ENCODE measurements at places on chromosomes 7 and 10.
A peak's percentile ranks its signal among the peaks of the same experiment; 100 is the strongest.

DNA sequence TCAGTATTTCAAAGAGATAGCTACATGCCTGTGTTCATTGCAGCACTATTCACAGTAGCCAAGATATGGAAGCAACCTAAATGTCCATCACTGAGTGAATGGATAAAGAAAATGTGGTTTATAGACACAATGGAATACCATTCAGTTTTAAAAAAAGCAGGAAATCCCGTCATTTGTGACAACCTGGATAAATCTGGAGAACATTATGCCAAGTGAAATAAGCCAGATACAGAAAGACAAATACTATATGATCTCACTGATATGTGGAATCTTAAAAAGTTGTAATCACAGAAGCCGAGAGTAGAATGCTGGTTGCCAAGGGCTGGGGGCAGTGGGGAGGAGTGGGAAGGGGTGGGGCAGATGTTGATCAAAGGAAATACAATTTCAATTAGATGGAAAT is 235.8 kb upstream of the IGFBP3 start:
- DNase-seq, result no peak

DNA sequence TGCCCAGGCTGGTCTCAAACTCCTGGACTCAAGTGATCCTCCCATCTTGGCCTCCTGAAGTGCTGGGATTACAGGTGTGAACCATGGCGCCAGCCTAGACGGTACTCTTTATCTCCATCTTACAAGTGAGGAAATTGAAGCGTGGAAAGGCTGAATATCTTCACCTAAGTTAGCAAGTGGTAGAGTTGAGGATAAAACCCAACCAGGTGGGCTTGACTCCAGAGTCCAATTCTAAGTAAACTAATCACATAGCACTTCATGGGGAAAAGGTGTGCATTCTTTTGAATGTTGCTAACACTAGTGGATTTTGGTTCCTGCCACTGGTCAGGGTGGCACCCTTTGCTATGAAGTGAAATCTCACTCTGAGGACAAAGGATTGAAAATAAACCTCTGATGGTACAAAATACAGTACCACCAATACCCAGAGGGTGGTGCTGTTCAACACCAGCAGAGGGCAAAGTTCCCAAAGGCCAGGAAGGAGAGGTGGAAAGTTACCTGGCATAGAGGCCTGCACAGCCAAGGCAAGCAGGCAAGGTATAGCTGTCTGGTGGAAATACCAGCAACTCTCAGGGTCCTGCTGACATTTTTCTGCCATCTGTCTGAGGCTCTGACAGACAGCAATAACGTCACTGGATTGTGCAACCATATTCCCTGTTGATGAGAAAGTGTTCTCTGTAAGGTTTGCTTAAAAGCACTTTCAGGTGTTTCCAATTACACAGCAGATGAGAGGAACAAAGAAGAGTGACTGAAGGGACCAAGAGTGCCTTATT is 17.6 kb downstream of the ZDHHC16 start:
- DNase-seq, result peak; percentile 36

GRCh38 chr7:106347229-106347833 is 62.5 kb upstream of the NAMPT start:
- DNase-seq, result no peak

DNA sequence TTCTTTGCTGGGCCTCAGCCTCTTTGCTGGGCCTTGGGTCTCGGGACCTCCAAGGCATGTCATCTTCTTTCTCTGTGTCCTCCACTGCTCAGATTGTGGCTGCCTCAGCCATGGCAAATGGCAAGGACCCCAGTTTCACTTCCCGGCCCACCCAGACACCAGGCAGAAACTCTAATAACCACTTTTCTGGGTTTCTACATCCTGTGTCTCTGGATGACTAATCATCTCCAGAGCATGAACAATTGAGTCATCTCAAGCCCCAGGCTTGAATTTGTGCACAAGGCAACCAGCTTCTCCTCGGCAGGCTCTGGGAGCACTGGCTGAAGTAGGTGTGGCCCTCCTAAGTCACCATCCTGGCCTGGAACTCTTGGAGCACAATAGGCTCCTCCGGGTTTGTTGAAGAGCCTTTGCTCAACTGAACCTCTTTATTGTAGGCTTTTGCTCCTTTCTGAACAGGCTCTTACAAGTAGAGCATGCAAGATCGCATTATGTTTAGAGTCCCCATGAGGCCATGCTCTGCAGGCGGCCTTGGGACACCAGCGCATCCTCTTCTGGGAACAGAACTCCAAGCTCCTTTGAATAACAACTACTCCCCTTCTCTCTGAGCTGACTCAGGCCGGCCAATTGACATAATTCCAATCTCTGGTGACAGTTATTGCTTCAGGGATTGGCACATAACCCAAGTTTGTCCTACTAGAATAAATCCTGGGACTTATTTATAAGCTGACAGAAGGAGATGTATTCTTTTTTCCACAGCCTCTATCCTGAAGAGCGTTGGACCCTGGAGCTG is 218.1 kb downstream of the WDR11 start:
- DNase-seq, result peak; percentile 32

GRCh38 chr10:3926675-3927525 is 141.9 kb upstream of the KLF6 start:
- DNase-seq, result no peak

DNA sequence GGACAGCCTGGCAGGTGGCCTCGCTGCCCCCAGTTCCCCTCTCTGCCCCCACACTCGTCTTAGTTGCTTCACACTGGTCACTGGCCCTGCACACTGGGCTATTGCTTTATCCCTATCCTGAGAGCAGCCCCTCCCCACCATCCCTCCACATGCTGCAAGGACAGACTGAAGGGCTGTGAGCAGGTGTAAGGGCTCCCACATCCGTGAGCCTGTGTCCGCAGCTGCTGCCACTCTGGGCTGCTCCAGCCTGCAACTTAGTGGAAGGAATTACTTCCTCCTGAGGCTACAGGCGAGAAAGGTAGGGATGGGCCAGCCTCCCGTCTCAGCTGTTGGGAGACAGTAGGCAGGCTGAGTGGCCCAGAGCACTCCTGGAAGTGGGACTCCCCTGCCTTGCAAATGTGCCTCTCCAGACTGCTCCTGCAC is 3.8 kb downstream of the RARRES2 start:
- DNase-seq, result no peak

DNA sequence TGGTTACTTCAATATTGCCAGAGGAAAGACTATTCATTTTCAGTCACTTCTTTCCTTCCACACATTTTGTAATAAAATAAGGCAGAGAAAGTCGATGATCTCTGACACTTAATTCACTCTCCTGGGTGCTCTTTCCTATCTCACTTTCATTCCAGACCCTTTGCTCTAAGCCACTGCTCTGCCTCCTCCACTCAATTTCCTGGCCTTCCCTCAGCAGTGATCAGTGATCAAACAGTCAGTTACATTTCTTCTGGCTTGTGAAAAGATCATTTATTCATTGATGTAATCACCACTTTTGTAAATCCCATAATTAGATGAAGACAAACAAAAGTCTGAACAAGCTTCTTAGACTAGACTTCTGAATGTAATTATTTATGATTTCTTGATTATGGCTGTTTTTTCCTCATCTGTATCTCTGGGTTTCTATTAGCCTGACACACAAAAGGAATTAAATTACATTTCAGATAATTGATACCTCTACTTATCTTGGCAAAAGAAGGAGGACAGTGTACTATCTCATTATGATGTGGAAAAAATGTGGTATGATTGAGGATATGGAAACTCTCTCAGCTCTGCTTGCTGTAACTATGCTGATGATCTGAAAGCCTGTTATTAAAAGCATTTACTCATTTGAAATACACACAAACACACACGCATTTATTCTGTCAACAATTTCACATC is 1102.3 kb downstream of the GRM8 start:
- no peak for DNase-seq

GRCh38 chr7:8136051-8136730 is 125.8 kb downstream of the ICA1 start:
- no peak for DNase-seq

- no peak for DNase-seq
Measured at GRCh38 chr10:63618552-63618951, 97.4 kb downstream of the REEP3 start.

- no peak for DNase-seq
Measured at GRCh38 chr10:35089611-35090161, 455 bp downstream of the CUL2 start.

All from stromal cell of bone marrow (primary cell).